Fibroblast of the conjunctiva (primary cell): ENCODE measurements at places on chromosomes 7 and 10.

GRCh38 chr7:22387583-22387982, 30.6 kb upstream of the RAPGEF5 start:
- peak; percentile 73 for DNase-seq

- peak; percentile 66 for DNase-seq
Measured at GRCh38 chr10:21497177-21497807, 28.2 kb downstream of the SKIDA1 start.

GRCh38 chr7:99109108-99110051, 34.5 kb downstream of the SMURF1 start:
- no peak for DNase-seq

GRCh38 chr7:44222776-44223261, 22.0 kb downstream of the YKT6 start:
- no peak for DNase-seq

- DNase-seq, result peak; percentile 47
Measured at GRCh38 chr7:140640727-140641523, at the start of gene DENND2A. DENND2A (minus strand) TSS chr7:140640813; CDS start chr7:140602397, 38,416 bp downstream.

- DNase-seq, result no peak
Measured at GRCh38 chr7:138603549-138604318, 97.4 kb downstream of the SVOPL start.

DNA sequence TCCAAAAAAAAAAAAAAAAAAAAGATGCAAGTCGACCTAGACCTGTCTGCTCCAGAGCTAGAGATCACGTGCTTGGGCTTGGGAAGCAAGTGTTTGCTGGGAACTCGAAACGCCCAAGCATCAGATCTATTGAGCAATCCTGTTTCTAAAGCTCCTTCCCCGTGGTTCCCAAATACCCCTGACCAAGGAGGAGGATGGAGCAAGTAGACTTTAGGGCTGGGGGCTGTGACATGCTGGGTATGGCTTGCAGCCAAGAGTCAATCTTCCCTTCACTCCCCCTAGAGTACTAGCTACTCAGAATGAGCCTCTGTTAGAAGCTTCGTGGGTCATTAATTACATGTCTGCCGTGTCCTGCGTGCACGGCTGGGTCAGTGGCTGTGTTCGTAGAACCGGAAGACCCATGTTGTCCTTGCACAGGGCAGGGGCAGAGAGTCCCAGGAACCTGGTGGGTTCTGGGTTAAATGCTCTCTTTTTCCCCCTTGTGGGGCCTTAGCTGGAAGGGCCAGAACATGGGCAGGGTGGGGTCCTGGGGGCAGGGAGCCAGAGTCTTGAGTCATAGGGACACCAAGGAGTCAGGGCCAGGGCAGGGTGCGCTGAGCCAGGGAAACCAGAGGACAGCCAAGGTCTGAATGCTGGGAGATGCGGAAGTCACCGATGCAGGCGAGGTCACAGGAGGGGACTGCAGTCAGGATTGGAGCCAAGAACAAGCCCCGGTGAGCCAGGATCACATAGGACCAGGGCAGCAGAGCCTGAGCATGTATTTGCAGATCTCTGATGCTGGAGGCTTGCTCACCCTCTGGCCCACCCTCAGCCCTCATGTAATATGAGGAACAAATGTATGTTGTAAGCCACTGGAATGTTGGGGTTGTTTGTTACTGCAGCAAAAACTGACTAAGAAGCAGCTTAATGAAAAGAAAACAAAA, 34.6 kb upstream of the TPST1 start:
- DNase-seq, result no peak

- DNase-seq, result no peak
Measured at GRCh38 chr10:123409426-123409825, 255.2 kb downstream of the BUB3 start.

DNA sequence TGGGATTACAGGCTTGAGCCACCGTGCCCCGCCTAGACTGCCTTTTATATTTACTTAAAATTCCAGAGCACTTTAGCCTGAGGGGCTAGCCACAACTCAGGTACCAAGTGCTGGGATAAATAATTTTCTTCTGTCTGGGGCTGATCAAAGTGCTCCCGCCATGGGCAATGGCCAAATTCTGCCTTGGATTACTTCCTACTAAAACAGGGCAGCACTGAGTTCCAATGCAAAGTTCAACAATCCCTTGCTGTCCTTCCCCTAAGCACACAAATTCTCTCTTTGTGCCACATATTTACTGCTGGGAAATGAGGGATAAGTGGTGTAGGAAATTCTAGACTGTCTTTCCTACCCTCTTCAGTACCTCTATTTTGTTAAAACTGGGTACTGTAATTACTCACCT, 34.4 kb upstream of the ZNF92 start:
- DNase-seq, result no peak

DNA sequence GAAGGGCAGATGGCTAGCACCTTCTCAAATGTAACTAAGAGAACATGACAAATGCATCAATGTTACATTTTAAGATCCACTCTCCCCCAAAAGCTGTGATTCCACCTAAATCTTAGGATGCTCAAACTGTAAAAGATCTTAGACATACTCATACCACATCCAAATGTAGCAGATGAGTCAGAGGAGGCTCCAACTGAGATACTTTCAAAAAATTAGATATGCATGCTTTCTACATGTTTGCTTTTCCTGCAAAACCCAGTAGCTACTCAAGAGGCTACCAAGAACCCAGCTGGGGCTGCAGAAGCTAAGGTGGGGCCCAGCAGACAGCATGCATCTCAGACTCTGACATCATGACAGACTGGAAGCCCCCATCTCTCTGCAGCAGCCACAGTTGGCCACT, 31.4 kb upstream of the FRMD4A start:
- no peak for DNase-seq

GRCh38 chr10:124243702-124244121, 150.3 kb upstream of the CHST15 start:
- no peak for DNase-seq

- DNase-seq, result no peak
Measured at GRCh38 chr10:2980116-2980515, 87.2 kb upstream of the PFKP start.

- peak; percentile 82 for DNase-seq
Measured at GRCh38 chr7:145398758-145399157, 562.9 kb upstream of the TPK1 start.

- DNase-seq, result no peak
Measured at GRCh38 chr10:7202793-7203355, 208.0 kb downstream of the SFMBT2 start.

GRCh38 chr7:73715648-73716317, 3.7 kb downstream of the STX1A start:
- peak; percentile 91 for DNase-seq

DNA sequence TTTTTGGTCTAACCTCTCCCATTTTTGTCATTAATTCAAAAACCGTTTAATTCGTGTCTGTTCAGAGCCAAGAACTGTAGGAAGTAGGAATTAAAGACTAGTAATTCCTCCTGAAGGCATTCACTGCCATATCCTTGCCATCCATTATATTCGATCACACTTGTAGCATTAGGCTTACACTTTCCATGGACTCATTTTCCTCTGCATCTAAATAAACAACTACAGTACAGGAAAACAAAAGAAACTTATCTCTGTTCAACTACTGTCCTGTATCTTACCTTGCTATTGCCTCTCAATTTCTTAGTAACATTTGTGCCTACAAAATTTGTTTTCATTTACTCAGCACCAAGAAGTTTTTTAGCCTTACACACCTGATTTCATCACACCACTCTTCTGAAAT, 111.6 kb upstream of the SEMA3C start:
- DNase-seq, result no peak

DNA sequence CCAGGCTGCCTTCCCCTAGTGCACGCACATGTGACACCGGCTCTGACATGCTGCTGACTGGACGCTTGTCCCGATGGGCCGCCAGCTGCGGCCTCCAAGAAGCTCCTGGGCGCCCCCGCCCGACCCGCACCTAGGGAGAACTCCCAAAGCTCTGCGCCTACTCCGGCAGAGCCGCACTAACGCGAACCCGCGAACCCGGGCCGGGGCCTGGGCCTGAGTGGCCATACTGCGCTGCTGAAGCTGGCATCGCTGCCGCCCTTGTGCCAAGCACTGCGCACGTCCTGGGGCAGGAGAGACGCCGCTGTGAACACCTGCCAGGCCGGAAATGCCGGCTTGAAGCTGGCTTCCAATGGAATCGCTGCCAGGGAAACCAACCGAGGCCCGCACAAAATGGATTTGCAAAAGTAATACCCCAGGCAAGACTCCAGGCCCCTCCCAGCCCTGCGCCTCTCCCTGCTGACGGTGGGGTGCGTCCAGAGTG, 85.1 kb downstream of the WASHC2A start:
- DNase-seq, result no peak

DNA sequence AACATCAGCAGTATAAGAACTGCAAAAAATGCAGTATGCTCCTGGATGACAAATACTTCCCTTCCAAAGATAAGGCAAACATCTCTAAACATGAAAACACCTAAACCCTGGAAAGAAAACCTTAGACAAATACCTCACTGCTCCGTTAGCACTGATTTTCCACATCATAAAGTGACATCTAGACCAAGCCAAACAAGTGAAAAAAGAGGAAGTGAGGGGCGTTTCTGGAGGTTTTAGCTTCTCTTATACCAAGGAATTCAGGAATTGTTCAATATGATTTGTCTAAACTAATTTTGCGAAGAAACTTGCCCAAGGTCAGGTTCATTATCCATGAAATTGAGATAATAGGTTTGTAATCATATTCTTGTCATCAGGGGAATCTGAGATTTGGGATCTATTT, 279.7 kb downstream of the ADRA2A start:
- no peak for DNase-seq
